ENCODE measurements at places on chromosomes 6 and 20. TPM values are rescaled to one million over a fixed set of nuclear protein-coding genes. Genes with fewer than 3 reads are reported as not detected.

- no peak for DNase-seq
These were observed 30.8 kb downstream of the BPIFB1 start for GRCh38 chr20:33313686-33314314.

DNA sequence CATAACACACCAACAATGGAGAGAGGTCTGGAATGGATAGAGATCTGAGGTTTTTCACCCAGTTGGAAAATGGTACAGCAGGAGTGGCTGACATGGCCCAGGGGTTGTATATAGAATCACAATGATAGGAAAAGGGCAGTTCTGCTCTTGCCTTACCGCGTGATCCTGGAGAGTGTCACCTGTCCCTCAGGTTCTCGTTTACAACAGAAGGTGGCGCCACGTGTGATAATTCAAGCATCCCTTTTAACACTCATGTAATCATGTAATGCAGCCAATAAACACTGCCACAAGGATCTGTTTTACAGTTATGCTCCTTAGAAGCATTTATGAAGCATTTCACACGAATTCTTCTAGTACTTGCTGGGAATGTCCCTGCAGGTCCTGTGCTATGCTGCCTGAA lies 12.9 kb upstream of the WFDC2 start:
- no peak for DNase-seq

GRCh38 chr20:8722277-8722928 lies 346.5 kb upstream of the PLCB4 start:
- peak; percentile 61 for DNase-seq

DNA sequence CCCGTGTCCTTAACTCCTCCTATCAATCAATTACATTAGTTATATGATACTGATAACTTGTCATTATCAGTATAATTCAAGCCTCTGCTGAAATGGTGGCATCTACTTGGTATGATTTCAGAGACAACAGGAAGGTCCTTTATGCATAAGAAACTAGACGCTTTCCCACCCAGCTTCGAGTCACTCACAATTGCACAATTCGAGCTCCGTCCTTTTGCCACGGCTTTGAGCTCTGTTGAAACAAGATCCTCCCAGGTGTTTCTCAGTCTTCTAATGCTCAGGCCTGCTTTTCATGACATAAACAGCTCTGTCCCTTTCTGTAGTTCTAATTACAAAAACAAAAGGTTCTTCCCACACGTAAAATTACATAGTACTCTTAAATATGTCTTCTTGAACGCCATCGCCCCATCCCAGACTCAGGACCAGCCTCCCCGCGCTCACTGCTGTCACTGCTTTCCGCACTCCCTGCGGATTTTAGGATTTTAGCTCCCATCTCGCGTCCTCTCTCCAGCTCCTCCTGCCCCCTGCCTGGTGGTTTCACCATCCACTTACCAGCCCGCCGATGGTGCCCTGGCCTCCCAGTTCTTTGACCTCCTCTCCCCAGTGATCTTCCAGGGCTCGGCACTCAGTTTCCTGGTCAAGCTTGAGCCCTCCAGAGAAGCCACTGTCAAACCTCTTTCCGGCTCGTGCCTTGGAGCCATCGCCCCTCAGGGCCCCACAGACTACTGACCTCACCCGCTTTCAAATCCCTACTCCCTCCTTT lies 23.2 kb upstream of the PNPLA1 start:
- no peak for DNase-seq

DNA sequence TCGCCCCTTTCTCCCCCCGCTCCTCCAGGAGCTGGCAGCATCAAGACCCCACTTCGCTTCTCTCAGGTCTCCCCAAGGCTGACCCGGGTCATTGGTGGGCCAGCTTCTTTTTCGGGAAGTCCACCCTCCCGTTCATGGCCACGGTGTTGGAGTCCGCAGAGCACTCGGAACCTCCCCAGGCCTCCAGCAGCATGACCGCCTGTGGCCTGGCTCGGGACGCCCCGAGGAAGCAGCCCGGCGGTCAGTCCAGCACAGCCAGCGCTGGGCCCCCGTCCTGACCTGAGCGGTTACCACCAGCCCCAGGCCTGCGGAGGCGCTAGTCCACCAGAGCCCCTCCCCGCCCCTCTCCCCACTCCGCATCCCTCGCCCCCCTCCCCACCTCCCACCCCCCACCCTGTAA lies 1.0 kb downstream of the PPDPF start:
- DNase-seq = no peak

DNA sequence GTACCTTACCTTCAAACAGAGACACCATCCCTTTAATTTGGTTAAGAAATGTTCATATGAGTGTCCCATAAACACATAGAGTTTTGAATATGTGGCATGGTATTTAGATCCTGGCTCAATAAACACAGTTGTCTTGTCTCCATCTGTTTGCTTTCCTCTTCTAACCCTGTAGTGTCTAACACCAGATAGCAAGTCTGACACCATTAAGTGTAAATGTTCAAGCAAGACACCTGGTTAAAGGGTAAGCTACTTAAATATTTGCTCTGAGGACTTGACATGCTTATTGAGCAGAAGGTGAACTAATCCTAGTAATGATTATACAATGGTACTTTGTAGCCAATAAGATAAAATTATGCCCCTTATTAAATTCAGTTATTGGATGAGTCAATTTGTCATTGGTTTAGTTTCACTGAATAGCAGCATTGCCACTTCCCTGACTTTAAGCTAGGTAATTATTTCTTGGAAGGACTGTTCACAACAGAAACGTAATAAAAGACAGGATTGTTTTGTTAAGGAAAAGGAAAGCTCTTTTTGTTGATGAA lies 26.9 kb upstream of the GOPC start:
- DNase-seq = no peak

DNA sequence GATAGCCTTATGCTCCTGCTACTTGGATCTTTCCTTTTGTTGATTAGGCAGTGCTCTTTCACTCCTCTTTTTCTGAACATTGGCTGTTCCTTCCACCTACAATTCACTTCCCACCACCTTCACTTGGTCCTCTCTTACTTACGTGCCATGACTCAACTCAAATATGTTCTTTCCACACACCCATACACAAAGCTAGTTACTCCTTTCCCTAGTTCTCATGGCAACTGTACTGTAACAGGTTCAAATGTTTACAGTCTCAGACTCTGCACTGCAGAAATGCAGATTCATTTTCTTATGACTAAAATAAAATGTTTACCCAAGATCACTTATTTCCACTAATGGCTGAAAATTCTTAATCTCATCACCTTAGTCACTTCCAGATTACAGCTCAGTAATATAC lies 174.0 kb upstream of the TSHZ2 start:
- DNase-seq = no peak

Gene IL17F
- not detected for total RNA-seq

Gene SMIM28
- total RNA-seq = not detected

Gene TSPO2
- total RNA-seq = not detected

Gene PRDM13
- total RNA-seq = not detected

Gene RUNX2
- 10.5 TPM for total RNA-seq

Measured in HFFc6 (cell line).